AG09309 (cell line): ENCODE measurements at places on chromosomes 6 and 20.

DNA sequence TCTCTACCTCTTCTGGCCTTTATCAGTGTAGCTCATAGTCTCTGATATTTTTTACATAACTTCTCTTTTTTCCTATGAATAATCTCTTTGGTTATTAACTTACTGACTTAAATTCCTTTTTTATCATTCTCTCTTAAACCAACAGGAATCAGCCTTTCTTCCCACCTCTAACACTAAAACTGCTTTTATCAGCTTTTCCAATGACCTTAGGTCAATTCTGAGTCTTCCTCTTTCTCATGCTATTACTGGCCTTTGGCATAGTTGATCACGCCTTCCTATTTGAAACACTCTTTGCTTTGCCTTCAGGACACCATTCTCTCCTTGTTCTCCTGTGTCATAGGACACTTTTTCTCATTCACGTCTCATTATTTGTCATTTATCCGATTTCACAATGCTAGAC lies 8.1 kb upstream of the HINT3 start:
- no peak for DNase-seq

DNA sequence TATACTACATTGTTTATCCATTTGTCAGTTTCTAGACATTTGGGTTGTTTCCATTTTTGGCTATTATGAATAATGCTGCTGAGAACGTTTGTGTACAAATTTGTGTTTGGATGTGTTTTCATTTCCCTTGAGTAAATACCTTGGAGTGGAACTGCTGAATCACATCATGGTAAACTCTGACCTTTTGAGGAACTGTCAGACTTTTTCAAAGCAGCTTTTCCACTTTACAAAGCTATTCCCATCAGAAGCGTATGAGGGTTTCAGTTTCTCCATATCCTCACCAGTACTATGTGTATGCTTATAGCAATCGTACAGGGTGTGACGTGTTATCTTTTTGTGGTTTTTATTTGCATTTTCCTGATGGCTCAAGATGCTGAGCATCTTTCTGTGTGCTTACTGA lies 103.7 kb downstream of the MYO6 start:
- DNase-seq = no peak

GRCh38 chr6:7137335-7138045 lies 29.7 kb downstream of the RREB1 start:
- DNase-seq = no peak

DNA sequence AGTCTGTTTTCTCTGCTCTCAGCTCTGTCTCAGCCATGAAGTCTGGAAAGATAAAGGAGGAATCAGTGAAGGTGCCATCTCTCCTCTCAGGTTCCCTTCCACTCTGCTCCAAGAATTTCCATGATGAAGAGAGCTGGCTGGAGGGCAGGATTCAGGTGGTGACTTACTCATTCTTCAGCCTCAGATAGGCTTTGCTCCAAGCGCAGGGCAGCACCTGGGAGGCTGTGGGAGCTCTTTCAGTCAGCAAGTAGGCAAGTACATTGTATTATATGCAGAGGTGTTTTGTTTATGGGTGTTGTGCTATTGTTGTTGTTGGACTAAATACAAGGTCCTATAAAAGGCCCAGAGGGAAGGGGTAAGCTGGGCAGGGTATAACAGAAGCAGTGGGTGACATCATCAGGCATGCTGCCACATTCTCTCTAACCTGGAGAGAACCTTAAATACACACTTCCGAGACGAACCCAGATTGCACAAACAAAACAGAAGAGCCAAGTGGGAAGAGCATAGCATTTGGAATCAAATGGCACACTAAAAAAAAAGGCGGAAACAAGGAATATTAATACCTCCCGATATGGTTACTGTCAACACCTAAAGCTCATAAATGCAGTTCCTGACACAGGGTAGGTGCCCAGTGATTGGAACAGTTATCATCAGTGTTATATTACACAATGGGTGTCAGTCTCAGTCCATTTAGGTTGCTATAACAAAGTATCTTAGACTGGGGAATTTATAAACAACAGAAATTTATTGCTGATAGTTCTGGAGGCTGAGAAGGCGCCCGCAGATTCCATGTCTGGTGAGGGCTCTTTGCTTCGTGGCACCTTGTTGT lies 14.5 kb upstream of the PSMG4 start:
- DNase-seq = no peak
